ENCODE measurements at places on chromosomes 7 and 10.

DNA sequence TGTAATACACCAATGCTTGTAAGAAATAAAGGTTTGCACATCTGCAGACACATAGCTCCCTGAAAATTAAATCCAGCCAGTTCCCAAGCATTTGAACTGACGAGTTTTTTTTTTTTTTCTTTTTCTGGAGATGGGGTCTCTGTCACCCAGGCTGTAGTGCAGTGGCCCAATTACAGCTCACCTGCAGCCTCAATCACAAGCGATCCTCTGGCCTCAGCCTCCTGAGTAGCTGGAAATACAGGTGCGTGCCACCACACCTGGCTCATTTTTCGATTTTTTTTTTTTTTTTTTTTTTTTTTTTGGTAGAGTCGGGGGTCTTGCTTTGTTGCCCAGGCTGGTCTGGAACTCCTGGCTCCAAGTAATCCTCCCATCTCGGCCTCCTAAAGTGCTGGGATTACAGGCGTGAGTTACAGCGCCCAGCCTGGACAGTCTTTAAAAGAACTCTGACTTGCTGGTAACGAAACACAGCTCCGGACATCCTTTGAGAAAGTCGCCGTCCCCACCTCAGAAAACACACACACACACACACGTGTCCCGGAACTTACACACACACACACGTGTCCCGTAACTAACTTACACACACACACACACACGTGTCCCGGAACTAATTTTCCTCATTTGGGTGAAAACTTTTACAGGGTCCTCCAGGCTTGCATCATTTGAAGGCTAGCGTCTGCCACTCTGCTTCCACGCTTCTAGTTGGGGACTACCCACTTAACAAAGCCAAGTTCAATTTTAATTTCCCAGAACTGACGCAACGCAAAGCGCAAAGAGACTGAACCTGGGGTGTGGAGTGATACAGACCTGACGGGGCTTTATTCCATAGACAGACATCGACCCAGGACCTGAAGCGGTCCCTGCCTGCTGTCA, 18.6 kb downstream of the OCM2 start:
- no peak for DNase-seq

GRCh38 chr7:41832941-41833340, 130.1 kb upstream of the INHBA start:
- no peak for DNase-seq

GRCh38 chr10:93991114-93991513, 2.6 kb upstream of the PLCE1 start:
- DNase-seq = no peak

DNA sequence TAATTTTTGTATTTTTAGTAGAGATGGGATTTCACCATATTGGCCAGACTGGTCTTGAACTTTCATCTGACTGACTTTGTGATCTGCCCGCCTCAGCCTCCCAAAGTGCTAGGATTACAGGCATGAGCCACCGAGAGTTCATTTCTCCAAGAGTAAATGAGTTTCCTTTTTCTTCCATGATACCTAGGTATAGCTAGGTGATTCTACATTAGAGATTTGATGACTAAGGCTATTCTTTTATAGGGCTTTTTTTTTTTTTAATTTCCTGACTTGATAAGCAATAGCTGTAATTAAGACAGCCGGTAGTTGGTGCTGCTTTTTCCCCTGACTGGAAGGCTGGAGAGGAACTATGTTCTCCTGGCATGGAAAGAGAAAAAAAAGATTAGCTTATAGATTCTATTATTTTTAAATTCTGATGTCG, 3.3 kb downstream of the PTPN12 start:
- DNase-seq = no peak
